ENCODE measurements at places on chromosomes 5 and 9.

- DNase-seq, result no peak
These were observed 102.6 kb downstream of the STRBP start for GRCh38 chr9:123165813-123166212.

- DNase-seq, result no peak
These were observed 19.1 kb downstream of the FSD1L start for GRCh38 chr9:105466898-105467455.

DNA sequence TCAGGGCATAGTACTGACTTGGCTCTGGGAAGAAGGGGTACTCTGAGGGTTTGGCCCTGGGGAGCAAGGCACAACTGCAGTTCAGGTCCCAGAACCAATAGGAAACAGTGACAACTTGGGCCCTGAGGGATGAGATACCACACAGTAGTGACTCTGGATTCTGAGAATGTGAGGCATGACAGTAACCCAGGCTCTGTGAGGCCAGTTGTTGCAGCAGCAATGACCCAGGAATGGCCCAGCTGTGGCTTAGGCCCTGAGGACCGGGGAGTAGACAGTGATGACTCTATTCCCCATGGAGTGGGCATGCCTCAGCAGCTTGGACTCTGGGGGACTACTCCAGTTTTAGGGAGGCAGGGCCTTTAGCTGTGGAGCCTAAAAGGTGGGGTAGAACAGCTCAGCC, 21.5 kb upstream of the NFIL3 start:
- DNase-seq, result no peak

GRCh38 chr5:67774267-67774552, 441.3 kb upstream of the PIK3R1 start:
- DNase-seq, result no peak

GRCh38 chr9:129611307-129611800, 9.5 kb downstream of the C9orf50 start:
- DNase-seq, result no peak

GRCh38 chr5:150502847-150503246, 5.1 kb upstream of the NDST1 start:
- DNase-seq, result no peak

DNA sequence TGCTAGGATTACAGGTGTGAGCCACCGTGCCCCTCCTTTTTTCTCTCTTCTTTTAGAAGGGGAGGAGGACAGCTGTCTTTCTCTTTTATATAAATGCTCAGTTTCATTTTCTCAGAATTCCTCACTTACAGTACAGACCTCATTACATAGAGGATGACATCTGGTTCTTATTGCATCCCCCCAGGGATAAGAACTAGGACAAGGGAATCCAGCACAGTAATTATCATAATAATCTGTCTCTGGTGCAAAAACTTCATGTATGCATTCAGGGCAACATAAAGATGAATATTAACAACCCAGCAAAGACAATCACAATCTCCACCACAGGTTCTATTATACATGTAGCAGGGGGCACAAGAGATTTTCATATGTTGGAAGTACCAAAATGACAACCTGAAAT, 5.1 kb downstream of the SPZ1 start:
- DNase-seq, result no peak

- no peak for DNase-seq
These were observed 112.9 kb downstream of the SH3TC2 start for GRCh38 chr5:148949841-148950470.

GRCh38 chr5:134456825-134457224, 45.1 kb upstream of the CDKN2AIPNL start:
- DNase-seq, result no peak

DNA sequence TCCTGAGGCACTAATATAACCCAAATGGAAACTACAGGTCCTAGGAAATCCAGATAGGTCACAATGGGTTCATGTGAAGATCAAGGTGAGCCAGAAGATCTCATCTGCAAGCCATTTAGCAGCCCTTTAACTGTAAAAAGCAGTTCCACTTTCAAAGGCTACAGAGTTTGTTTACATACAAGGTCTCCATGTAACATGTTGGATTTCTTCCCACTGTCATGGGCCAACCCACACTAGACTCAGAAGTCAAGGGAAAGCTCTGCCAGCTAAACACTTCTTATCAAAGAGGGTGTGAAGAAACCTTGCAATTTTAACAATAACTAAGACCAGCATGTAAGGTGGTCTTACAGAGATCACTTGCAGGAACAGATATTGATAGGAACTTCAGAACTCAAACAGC, 3.8 kb upstream of the CTNNAL1 start:
- no peak for DNase-seq

- DNase-seq, result no peak
These were observed 23.8 kb downstream of the NEUROG1 start for GRCh38 chr5:135511761-135512575.

DNA sequence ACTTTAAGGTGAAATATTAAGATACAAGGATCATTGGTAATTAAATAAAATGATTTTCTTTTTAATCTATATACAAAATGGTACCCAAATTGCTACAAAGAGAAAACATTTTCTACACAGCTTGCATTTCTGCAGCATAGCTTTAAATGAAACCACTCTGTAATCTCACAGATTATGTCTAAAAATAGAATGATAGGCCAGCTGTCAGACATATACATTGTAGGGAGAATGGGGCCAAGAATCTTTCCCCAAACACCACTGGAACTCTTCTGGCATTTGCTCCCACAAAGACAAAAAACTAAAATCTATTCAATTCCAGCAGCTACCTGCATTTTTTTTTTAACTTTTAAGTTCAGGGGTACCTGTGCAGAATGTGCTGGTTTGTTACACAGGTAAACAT, 124.1 kb upstream of the NR5A1 start:
- DNase-seq, result no peak

GRCh38 chr5:37045703-37046102, 169.1 kb downstream of the NIPBL start:
- no peak for DNase-seq

- peak; percentile 16 for DNase-seq
These were observed 135.9 kb downstream of the ZSWIM6 start for GRCh38 chr5:61467766-61468482.

- no peak for DNase-seq
These were observed 1.6 kb downstream of the BSPRY start for GRCh38 chr9:113350937-113351336.

GRCh38 chr9:37632479-37632878, 18.3 kb upstream of the FRMPD1 start:
- DNase-seq, result no peak

- DNase-seq, result peak; percentile 61
These were observed 6.5 kb downstream of the GLIS3 start for GRCh38 chr9:4293293-4293941.

DNA sequence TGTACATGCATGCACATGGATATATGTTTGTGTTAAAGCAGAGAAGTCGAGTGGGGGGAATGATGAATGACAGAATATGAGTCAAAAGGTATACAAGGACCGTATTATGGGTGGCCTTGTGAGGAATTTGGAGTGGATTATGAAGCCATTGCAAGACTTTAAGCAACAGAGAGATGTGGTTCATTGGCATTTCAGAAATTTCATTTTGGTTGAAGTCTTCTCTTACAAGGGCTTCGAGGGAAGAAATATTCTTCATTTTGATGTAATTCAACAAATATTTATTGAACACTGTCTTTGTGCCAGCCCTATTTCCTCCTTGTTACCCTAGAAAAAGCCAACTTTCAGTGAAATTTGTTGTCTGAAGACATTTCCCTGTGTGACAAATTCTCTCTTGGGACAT, 83.9 kb upstream of the SLCO6A1 start:
- DNase-seq, result no peak

GRCh38 chr9:94611638-94612068, 18.0 kb upstream of the FBP2 start:
- no peak for DNase-seq

DNA sequence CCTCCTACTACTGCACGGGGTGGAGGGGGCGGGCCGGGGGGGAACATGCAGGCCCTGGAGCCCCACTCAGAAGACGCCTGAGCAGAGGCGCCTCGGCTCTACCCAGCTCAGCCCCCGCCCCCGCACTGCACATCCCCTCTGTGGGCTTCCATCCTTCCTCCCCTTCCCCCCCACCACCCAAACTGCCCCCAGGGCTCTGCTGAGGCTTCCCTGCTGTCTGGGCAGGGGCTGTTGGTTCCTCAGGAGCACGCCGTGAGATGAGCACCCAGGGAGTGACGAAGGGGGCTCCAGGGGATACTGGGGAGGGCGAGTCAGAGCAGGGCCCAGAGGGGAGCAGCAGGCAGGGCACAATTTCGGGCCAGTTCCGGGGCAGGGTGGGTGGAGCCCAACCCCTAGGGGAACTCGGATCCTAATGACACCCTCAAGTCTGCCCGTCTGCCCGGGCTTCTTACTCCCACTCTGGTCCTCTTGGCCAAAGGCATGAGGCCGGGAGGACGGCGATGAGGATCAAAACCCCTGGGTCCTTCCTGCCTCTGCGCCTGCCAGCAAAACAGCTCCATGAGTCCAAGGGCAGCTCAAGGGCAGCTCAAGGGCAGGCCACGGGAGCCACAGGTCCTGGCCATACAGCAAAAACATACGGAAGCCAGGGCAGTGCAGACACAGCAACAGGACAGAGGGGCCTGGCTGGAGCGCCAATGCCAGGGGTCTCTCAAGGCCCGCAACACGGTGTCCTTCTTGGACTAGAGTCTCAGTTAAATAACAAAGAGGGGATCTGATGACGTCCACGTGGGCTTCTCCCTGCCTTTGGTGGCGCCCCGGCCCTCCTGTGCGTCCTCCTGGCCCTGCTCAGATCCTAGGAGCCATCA, 200.9 kb downstream of the AUH start:
- no peak for DNase-seq

GRCh38 chr9:87638292-87638691, 87.6 kb upstream of the CTSL start:
- DNase-seq, result no peak

DNA sequence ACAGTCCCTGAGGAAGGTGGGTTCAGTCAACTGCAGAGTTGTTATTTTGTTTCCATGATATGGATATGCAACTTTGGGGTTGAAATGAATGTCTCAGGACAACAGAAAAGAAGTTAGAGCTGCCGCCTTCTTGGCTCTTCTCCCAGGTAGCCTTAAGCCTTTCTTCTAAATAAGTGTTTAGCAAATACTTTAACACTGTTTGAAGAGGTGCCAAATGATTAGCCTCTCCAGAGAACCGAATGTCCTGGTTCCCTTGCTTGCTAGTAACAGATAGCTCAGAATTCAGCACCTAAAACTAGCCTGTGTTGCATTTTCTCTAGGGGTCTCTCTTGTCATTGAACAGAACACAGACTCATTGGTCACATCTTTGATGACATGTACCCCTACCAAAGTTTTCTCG, 127.7 kb upstream of the PIK3R1 start:
- no peak for DNase-seq

GRCh38 chr5:10354048-10354872, 765 bp downstream of the MARCHF6 start:
- peak; percentile 70 for DNase-seq

- DNase-seq, result no peak
These were observed 467 bp downstream of the C9orf78 start for GRCh38 chr9:129834489-129835127.

DNA sequence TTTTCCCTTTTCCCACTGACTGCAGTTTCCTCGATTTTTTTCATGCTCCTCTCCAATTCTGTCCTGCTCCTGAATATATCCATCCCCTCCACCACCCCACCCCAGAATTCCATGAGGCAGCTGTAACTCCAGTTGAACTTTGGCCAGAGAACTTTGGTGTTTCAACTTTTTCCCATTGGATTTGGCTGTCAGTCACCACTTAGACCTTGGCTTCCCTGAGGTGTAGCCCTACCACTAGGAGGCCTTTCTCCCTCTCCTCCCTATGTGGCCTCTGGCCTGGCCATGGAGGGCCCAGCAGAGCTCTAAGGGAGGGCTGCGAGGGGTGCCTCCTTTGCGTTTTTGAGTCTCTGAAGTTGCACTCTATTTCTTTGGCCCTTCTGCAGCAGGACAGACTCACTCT, 261.3 kb downstream of the PIK3R1 start:
- DNase-seq, result peak; percentile 23

DNA sequence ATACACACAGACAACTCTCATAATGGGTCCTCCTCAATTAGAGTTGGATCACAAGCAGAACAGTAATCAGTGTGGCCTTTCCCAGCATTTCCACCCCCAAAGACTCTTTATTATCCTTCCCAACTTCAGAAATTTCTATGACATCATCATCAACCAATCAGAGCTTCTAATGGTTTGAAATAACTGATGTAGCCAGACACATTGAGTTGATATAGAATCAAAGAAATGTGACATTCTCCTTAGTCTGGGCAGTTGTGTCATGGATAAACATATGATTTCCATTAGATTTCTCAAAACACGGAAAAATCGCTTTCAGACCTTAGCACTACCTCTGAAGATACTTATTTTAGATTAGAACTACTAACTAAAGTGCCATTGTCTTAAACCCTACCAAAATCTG, 75.7 kb upstream of the NFIB start:
- no peak for DNase-seq

GRCh38 chr9:114492991-114493390, 12.3 kb downstream of the WHRN start:
- DNase-seq, result no peak

DNA sequence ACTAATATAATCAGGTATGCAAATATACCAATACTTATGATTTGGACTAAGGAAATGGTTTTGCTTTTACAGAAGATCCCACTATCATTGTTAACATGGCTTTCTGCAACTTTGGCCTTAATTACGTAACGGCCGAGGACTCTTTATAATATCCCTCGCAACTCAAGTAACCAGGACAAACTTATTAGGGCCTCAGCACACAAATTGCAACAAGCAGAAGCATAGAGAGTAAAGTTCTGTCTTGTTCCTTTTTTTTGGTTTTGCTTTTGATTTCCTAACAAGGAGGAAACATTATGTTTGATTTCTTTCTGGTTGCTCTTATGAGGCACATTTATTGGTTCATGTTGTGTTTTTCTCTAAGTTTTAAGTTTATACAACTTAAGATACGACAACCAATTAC, 60.4 kb downstream of the RORB start:
- DNase-seq, result no peak

- no peak for DNase-seq
These were observed 154.4 kb downstream of the NPR3 start for GRCh38 chr5:32865475-32865874.

Data from HT-29 (cell line).